ENCODE measurements at places on chromosomes 12 and 14.

DNA sequence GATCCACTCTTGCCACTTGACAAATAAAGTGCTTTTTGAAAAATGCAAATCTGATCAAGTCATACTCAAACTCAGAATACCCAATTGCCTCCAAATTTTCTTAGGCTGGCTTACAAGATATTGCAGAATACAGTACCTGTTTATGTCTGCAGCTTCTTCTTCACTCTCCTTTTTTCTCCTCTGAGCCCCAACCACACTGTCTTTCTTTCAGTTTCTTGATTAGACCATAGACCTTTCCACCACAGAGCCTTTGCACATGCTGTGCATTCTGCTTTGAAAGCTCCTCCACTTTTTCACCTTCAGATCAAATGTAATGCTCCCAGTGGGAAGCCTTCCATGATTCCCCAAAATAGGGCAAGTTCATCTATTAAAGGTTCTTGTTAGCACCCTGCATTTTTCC is 13.9 kb upstream of the GYS2 start:
- DNase-seq: no peak

- no peak for DNase-seq
Observed at GRCh38 chr12:82968631-82969367, 282.1 kb downstream of the TMTC2 start.

- no peak for DNase-seq
Observed at GRCh38 chr14:64190974-64191502, 103.1 kb downstream of the ESR2 start.

- no peak for DNase-seq
Observed at GRCh38 chr14:21145437-21145836, 10.4 kb downstream of the OR5AU1 start.

DNA sequence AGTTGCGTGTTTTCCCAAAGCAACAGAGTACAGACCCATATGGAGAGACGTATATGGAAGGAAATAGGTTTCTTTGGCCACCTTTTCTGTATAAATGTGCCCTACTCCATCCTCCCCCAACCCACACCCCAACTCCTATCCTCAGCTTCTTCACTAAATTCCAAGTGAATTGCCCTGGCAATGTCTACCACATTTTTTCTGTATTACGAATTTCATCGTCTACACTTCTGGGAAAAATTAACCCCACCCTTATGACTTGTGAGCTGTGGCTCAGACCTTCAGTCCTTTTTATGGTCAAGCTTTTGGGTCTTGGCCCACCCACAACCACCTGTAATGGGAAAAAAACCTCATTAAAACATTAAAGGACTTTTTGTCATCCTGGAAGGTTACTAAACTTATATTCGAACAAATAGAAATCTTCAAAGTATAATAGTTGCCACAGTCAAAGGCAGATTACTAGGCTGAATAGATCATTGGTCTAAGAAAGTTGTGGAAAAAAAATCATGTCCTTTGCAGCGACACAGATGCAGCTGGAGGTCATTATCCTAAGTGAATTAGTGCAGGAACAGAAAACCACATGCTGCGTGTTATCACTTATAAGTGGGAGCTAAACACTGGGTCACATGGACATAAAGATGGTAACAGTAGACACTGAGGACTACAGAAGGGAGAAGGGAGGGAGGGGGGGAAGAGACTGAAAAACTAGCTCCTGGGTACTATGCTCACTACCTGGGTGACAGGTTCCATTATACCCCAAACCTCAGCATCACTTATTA is 15.7 kb upstream of the NFKBIA start:
- DNase-seq: peak; percentile 88

DNA sequence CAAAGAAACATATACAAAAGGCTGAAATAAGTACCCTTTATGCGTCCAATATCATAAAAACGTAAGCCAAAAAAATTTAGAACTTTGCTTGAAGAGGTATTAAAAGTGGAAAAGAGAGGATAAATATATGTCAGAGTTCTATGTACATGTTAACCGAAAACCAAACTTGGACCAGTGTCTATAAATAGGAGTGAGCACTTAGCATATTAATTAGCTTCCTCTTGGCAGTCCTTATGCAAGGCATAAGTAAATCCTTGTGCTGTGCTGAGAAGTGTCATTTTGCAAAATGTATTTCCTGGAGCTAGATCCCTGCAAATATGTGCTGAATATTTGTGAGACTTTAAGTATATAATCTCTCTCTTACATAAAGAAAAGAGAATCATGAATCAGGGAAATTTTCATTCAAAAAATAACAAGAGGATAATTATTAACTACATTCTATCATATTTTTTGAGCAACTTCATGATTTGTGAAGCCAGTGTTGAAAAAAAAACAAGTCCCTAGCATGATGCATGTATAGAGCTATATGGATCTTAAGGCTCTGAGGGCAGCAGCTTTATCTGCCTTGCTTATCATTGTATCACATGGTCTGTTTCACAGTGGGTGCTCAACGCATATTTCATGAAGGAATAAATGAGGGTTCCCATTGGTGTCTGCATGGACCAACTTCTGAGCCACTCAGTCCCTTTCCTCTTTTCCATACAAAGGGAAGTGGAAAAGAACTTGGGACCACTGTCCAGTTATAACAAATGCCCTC is 326.1 kb downstream of the PDZRN4 start:
- no peak for DNase-seq

- DNase-seq: peak; percentile 19
Observed at GRCh38 chr12:7844116-7844515, 28.6 kb downstream of the SLC2A14 start.

DNA sequence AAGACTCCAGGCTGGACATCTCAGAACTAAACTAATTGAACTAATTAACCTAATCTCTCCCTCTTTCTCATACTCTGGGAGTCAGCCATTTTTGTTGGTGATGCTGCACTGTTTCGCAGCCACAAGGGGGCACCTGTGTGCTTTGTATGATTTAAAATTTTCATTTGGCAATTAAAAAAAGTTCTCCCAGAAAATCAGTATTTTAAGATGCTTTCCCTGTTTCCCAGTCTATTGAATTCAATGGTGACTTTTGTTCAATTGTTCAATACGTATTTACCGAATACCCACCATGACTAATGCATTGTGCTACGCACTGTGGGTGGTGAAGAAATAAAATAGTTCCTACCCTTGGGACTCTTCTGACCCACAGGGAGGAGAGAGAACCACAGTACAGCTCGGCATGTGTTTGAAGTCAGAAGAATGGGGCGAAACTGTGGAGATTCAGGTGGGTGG is 63.7 kb downstream of the ZNF664 start:
- peak; percentile 58 for DNase-seq

- peak; percentile 87 for DNase-seq
Observed at GRCh38 chr14:68619790-68620574, 172.9 kb downstream of the ZFP36L1 start.

- DNase-seq: no peak
Observed at GRCh38 chr12:5636907-5637306, 205.0 kb downstream of the NTF3 start.

DNA sequence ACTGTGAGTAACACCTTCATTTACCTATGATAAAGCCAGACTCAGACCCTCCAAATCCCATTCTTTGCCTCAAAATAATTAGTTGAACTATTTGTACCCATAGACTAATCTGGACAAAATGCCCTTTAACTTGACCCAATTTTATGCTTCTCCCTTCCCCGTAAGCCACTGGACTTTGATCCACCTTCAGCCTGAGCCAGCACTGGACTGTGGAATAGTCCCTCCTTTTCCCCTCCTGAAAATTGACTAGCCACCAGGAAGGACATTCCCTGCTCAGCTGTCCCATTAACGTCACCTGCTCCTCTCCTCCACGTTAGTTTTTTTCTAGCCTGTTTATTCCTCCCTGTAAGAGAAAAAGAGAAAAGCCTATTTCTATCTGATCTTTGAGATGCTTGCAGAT is 10.3 kb downstream of the MED21 start:
- no peak for DNase-seq

GRCh38 chr14:67510836-67511235 is 22.3 kb upstream of the PLEKHH1 start:
- peak; percentile 33 for DNase-seq

DNA sequence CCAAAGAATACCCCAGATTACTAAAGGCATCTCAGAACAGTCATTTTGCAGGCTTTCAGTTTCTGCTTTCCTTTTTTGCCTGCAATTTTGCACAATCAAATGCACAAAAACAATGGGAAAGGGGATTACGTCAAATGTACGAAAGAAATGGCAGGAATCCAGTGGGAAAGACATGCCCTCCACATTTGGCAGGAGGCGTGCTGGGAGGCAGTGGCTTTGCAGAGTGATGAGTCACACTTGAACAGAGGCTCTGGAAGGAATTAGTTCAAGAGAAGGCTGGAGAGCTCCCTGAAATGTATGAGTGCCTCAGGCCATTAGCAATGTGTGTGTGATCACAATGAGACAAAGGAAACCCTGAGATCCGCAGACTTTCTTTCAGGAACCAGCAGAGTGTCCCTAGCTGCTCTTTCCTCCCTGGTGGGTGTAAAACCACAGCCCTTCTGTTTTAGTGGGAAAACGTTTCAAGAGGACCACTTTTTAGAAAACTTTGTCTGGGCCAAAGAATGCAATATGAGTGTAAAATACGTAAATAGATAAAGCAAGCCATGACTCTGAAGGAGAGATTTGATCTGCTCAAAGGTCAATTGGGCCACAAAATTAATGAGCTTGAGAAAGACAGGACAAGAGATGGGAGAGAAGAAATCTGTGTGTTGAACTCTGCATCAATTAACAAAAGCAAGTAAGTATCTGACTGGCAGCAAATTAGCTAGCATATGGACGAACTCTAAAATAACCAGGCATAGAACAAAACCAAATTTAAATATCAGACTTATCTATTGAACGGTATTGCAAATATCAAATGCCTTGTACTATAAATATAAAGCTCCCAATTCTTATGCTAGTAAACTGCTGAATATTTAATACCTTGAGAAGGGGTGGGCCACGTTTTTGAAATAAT is 155.4 kb upstream of the PDE3A start:
- peak; percentile 100 for DNase-seq

DNA sequence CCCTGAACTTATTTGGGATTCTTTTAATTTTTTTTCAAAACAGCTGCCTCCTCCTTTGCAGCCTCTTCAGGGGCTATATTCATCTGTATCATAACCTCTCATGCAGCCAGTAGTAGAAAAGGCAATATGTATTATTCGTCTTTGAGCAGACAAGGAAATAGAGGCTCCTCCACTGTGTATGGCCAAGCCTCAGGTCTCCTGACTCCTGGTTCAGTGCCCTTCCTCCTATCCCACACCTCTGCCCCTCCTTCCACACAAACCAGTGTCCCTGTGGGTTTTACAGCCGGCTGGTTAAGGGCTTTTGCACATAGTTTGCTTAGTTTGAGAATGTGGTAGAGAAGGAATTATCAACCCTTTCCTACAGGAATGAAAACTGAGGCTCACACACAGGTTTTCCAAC is 8.8 kb upstream of the ACVRL1 start:
- no peak for DNase-seq

- DNase-seq: no peak
Observed at GRCh38 chr14:95497561-95498011, 18.9 kb downstream of the SYNE3 start.

DNA sequence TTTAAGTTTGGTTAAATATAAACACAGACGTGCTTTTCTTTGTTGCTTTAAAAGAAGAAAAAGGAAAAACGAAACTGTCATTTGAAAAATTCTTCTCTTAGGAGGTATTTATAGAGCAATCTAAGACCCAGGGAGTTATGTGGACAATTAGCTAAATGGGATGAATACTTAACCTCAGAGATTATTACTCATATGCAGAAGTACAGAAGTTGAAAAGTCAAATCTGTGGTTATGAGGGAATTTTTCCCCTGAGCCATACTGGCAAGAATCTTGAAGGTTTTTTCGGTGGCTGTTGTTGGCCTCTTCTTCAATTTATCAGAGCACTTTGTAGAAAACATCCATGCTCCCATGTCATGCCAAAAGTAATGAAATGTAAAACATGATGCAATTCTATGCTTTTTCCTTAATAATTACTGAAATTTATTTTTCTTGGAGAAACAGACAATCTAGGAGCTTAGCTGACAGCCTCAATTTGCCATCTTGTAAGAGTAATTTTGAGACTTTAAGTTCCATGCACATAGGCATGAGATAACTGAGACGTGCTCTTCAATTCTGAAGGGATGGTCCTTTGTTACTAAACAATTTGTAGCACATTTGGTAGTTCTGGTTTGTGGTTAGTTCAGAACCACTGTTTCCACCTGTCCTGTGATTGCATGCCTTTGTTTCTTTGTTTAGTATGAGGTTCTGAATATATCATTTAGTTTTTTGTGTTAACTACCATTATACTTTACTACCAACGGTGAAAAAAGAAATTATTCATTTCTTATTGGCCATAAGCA is 126.6 kb downstream of the BCAT1 start:
- DNase-seq: peak; percentile 95

GRCh38 chr12:107411792-107412535 is 273.6 kb upstream of the PWP1 start:
- DNase-seq: peak; percentile 96

DNA sequence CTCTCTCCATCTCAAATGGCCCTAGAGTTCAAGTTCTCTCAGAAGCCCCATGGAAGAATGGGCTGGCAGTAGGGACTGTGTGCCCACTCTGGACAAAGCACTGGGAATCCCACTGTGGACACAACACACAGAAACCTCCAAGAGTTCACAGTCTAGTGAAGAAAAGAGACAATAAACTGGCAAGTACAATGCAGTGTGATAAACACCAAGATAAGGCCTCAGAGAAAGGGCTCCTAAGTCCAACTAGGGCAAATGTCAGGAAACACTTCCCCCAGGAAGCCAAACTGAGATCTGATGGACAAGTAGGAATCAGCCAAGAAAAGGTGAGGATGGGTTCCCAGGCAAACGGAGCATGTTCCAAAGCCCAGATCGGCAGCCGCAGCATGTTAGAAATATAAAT is 5.4 kb downstream of the VSIG10 start:
- DNase-seq: no peak

GRCh38 chr12:25366122-25366521 is 115.4 kb upstream of the KRAS start:
- no peak for DNase-seq

GRCh38 chr14:91281346-91281745 is 36.8 kb upstream of the GPR68 start:
- peak; percentile 66 for DNase-seq

GRCh38 chr12:75545636-75546035 is 34.2 kb upstream of the KRR1 start:
- no peak for DNase-seq

DNA sequence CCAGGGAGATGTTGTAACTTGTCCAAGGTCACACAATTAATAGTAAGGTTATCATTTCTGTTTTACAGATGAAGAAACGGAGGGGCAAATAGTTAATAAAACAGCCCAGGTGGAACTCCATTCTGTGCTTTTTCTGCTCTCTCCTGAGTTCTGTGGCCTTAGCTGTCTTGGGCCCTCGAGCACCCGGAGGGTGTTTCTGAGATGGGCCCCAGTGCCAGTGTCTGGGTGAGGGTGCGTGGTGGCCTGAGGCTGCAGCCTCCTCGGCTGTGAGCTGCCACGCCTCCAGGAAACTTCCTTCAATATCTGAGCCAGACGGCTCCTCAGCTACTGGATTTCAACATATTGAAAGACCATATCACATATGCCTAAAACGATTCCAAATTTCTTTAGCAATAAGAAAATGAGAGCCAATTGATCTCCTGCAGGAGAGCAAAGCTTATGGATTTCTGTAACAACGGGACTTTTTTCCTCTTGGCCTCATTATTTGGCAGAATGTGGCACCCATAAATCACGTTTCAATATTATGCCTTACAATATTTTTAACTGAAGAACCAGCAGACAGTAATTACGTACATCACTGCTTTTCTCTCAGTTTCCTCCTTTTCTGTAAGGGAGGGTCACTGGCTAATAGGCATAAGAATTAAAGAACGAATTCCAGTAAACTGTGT is 74.8 kb upstream of the DICER1 start:
- no peak for DNase-seq
